Stomach (tissue), 19 donors: ENCODE measurements at places on chromosomes 11 and 22. TPM values are rescaled to one million over a fixed set of nuclear protein-coding genes. Genes with fewer than 3 reads are reported as not detected.

DDX25 gene
- 1.0 TPM for total RNA-seq

NECTIN1 gene
- total RNA-seq: 5.4 TPM

GRCh38 chr11:57491371-57492061, 24.0 kb downstream of the SLC43A1 start:
- DNase-seq: peak; percentile 50

GRCh38 chr11:70644343-70645060, 246.2 kb downstream of the CTTN start:
- no peak for DNase-seq

DNA sequence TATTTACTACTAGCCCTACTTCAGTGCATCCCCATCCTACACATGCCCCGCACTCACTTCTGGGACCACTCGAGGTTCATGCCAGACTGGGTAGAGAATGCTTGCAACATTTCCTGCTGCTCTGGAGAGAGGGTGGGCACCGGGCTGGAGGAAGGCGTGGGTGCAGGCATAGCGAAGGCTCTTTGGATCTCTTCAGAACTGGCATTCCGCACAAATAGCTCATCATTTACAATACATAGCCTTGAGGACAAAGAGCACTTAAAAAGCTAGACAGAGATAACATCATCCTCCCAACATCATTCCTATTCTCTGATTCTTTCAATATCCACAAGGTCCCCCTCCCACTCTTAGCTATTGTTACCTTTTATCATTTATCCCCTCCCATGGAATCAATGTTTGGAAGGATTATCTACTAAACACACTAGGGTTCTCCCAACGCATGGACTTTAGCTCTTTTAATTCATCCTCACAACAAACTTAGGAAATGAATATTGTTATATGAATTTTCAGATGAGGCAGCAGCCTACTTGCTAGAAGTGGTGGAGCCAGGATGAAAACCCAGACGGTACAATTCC, 2.5 kb upstream of the TMEM223 start:
- no peak for DNase-seq

DNA sequence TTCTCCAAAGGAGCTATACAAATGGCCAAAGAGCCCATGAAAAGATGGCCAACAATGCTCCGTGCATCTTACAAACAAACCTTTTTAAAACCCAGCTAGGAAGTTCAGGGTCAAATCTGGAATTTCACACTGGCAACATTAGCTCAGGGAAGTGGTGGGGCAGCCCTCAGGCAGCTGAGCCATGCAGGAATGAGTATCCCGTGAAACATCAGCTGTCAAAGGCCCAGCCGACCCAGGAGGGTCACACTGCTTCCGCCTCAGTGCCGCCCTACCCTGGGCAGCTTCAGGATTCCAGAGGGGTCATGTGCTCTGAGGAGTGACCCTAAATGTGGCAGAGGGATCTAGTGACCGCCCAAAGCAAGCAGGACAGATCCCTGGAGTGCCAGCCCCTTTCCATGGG, 73.4 kb downstream of the LINC01488 start:
- DNase-seq: no peak

- peak; percentile 16 for DNase-seq
Measured at GRCh38 chr22:49004484-49005399, 822.9 kb downstream of the BRD1 start.

DNA sequence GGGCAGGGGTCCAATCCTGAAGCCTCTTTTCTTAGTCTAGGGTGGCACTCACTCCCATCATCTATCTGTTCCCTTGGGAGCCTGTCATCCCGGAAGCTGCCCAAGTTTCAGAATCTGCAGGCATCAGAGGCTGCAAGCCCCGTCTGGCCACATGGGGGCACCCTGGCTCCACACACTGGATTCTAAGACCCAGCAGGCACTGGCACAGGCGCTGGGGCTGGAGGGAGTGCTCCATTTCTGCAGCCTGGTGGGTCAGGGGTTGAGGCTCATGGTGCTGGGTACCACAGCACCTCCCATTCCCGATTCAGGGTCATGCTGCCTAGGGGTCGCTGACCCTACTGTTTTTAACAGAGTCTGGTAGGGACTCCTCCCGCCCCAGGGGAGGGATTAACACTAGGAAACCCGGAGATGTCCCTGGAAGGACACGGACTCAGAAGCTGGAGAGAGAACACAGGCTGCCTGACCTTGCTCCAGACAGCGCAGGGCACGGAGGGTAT, 243.9 kb upstream of the SYN3 start:
- DNase-seq: peak; percentile 88

GRCh38 chr11:71250523-71251150, 1.7 kb downstream of the SHANK2 start:
- peak; percentile 24 for DNase-seq

DNA sequence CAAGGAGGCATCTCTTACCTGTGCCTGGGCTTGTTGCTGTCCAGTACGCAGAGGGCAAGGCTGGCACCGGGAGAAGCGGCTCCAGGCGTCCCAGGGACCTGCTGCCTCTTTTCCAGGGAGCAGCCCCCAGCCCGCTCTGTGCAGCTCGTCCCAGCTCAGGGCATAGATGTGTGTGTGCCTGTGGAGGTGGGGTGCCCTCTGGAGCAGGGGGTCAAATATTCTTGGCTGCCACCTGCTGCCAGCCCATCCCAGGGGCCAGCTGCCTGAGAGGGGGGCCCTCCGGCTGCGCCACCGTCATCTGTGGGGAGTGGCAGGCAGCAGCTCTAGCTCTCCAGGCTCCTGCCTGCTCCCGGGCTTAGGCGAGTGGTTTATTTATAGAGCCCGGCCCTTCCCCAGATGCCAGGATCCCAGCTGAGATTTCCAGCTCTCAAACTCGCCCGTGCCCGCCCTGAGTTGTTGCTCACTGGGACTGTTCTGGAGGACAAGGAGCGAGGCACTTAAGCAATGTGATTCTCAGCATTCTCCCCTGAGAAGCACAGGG, 87.5 kb downstream of the RTL6 start:
- peak; percentile 62 for DNase-seq

- peak; percentile 82 for DNase-seq
Measured at GRCh38 chr22:28034760-28035401, 115.8 kb upstream of the PITPNB start.

DNA sequence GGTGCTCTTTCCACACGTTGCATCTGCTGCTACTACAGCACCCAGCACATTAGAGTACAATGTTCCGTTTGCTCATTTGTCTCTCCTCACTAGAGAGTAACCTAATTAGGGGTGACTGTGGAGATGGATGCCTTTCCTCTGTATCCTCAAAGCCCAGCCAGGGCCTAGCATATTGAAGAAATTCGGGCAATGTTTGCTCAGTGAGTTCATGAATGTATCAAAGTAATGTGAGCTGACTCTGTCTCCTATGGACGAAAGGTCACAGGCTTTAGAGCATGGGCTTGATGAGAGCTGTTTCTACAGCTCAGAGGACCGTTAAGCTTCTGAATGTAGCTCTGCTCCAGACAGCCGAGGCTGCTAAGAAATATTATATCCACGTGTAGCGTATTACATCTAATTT, 67.5 kb downstream of the C11orf58 start:
- peak; percentile 48 for DNase-seq

DNA sequence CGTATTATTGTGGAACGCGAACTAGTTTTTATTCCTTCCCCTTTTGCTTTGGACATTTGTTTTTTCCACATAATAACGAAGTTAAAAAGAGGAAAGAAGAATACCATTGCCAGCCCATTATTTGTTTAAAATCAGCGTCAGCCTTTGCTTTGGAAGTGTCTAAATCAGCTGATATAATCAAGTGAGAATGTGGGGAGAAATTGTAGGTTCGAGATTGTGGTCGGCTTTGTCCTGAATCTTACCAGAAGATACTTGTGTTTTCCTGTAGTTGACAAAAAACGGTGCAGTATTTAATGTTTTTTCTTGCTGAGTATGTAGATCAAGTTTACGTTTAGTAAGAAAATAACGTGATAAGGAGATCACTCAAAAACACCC, 935 bp downstream of the ZNF143 start:
- DNase-seq: peak; percentile 60

- peak; percentile 28 for DNase-seq
Measured at GRCh38 chr11:19597206-19597605, 115.4 kb upstream of the NAV2 start.

DNA sequence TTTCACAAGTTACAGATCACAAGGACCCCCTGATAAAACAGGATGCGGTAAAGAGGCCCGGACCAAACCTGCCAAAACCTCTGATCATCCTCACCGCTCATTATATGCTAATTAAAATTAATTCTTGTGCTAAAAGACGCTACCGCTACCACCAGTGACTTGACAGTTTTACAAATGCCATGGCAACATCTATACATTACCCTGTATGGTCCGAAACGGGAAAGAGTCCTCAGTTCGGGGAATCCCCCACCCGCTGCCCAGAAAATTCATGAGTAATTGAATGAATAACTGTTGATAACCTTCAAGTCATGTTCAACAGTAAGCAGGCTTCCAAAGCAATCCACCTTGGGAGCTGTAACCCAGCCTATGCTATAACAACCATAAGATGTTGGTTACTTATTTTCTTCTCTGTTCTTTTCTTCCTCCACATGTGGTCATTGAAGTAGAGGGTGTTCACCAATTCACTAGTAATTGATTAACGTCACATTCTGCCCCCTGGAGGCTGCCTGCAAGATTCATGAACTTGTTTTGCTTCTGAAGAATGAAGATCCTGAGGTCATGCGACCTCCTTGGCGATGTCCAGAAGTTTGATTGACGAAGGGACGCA, 20.6 kb downstream of the APOBEC3H start:
- peak; percentile 75 for DNase-seq

DNA sequence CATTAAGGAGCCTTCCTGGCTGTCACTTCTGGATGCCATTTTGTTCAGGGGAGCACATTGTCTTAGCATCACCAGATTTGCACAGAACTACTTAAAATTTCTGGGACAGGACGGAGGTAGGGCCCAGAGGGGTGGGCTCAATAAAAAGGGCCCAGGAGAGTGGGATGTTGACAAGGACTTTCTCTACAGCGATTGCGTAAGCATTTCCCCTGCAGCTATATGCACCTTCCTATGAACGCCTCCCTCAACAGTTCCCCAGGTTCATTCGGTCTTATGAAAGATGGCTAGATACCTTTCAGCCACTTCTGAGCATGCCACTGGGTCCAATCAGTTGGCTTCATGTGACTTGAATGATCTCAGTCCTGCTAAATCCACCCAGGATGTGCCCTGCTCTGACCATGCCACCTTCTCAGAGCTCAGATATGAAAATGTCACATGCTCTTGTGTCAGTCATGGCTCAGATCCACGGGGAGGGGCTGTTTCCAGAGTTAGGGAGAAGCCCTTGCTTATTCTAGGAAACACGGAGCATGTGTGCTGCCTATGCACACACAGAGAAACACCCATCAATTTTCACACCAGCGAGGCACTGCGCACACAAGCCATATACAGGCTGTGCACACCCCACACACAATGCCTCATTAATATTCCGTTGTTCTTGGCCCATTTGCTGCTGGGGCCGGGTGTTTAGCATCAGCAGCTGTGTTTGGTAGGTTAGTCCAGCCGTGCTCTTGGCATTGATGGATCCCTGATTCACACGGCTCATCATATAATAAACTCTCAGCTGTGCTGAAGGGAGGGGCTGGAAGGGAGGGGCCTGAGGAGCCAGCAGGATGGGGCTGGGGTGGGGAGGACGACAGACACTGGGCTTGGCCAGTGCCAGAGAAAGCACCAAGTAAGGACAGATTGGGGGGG, 52.5 kb upstream of the NNMT start:
- no peak for DNase-seq

GRCh38 chr11:79708319-79708932, 267.6 kb upstream of the TENM4 start:
- peak; percentile 70 for DNase-seq

- no peak for DNase-seq
Measured at GRCh38 chr11:9629064-9629463, 34.8 kb upstream of the SWAP70 start.

DNA sequence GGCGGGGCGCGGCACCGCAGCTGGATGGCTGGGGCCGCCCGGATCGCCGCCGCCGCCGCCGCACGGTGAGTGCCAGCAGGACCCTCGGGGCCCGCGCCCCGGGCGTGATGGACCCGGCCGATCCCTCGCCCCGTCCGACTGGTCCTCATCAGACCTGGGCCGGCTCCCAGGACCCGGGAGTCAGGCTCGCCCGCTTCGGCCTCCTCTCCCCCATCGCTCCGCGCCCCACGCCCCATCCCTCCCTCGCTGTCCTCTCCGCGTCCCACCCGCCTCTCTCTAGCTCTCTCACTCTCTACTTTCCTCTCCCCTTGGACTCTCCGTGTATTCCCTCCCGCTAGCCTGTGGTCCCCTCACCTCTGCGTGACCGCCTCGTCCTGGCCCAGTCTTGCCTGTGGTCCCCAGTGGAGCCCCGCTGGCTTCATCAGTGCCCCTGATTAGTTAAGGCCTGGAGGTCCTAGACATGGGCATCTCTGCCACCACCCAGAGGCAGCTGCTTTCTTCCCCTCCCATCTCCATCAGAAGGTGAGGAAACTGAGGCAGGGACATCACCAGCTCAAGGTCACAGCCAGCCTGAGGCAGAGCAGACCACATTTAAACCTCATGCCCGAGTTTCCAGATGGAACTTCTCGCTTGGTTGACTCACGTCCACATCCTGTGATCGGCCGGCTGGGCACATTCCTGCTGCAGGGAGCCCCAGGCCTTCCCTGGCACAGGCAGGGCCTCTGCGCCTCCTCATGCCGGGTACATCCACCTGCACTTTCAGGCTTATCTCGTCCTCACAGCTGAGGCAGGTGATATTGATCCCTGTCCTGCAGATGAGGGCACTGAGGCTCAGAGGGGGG, 429 bp downstream of the SLC39A13 start:
- DNase-seq: peak; percentile 51
